Stimulated activated CD8-positive, alpha-beta memory T cell treated with anti-CD3 and anti-CD28 coated beads, Interleukin-12 subunit alpha, Interleukin-12 subunit beta, amount 100 ng/mL, for 4 hours (primary cell): ENCODE measurements at places on chromosomes 5 and 9.

DNA sequence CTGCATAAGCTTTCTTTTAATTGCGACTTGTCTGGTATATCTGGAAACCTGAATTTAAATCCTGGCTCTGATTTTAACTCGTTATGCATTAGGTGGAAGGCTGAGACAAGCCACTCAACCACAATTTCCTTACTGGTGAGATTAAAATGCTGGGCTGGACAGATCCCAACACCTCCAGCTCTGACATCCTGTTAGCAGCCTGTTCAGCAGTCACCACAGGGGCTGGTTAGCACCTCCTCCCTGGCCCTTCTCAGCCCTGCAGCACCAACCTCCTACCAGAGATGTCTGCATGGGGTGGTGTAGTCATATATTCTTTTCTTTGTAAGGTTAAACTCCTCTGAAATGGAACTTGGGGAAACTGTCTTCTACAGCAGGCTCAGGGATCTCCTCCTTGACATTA, 156.5 kb upstream of the NFIL3 start:
- DNase-seq, result no peak

- no peak for DNase-seq
These were observed 59.7 kb downstream of the ERBIN start for GRCh38 chr5:65986050-65986451.

DNA sequence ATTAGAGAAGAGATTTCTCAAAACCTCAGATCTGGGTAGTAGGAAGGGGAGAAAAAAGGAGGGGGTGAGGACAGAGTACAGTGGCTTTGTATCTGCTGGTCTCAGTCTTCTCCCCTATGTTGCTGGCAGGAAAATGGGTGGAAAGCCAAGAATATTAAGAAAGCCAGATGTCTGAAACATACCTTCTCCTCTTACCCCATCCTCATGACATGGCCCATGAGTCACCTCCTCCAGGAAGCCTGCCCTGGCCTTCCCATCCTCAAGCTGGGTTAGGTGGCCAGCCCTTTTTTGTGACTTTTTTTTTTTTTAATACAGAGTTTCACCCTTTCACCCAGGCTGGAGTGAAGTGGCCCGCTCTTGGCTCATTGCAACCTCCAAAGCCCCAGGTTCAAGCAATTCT, 61.8 kb downstream of the ABCA1 start:
- no peak for DNase-seq

DNA sequence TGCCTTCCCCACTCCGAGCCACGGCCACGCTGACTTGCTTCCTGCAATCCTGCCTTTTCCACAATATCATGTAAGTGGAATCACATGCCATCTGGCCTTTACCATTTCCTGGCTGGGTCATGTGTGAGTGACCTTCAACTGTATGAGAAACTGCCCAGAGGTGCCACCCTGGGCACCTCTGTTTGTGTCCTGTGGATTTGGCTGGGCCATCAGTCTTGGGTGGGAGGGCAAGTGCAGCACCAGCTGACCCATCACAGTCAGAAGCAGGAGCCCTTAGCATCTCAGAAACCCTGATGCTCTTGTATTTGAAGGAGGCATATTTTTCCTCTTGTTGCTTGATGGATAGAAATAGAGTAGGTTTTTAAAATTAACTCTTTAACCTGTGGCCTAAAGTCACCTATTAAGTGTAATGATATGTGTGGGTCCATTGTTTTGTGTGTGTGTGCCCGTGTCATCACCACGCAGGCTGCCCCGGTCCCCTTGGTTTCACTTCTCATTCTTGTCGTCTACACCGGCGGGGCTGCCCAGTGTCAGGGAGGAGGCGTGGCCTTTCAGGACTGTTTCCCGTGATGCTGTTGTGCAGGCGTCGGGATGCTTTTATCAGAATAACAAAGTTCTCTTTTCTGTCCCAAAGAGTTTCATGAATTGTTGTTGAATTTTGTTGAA, 52.1 kb upstream of the CACNA1B start:
- no peak for DNase-seq

DNA sequence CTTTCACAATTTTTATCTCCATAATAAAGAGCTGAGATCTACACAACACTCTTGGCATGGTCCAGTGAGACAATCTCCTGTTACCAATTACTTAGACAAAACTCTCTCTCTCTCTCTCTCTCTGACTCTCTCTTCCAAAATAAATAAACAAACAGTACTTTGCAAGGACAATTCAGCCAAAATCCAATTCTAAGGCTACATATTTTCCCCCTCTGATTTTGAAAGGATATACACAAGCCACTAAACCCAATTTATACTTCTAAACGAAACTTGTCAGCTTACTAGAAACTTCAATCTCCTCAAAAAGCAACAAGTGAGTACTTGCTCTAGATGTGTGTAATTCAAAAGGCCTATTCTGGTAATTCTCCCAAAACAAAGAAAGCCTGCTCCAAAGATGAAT, 26.3 kb upstream of the TNPO1 start:
- DNase-seq, result no peak

- no peak for DNase-seq
These were observed 209.1 kb upstream of the TUT7 start for GRCh38 chr9:86563350-86563749.

- DNase-seq, result no peak
These were observed 25.7 kb upstream of the ENTREP1 start for GRCh38 chr9:69299315-69299714.

DNA sequence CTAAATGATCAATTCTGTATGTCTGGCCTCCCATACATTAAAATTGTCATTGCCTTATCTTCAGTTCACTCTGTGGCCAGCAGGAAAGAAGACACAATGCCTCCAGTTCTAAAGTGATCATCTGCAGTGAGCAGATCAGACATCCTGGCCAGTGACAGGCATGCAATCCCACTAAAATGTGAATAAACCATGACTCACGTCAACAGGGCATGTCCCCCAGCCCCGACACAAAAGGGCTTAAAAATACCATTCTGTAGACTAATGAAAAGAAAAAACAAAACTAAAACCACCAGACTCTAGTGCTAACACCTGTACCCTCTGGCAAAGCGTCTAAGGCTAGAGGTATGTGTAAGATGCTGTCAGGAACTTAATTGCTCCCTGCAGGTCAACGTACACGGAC, 38.5 kb downstream of the DDX31 start:
- no peak for DNase-seq

DNA sequence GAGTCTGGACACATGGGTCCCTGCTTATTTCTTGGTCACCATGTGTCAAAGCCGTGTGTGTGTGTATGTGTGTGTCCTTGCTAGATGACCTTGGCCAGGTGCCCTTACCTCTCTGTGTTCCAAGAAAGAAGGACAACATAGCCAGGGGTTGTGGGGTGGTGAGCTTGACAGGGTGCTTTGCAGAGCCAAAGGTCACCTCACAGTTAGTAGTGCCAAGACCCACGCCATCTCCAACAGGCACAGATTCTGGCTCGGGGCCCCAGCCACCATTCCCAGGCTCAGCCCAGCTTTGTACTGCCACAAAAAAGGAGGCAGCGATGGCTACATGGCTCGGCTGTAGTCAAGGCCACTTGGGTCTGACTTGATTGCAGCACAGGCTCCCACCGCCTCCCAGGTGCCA, 39.5 kb downstream of the CXXC5 start:
- no peak for DNase-seq

GRCh38 chr9:93049491-93049890, 9.0 kb upstream of the SUSD3 start:
- DNase-seq, result no peak
